ENCODE measurements at places on chromosomes 13 and 19.

DNA sequence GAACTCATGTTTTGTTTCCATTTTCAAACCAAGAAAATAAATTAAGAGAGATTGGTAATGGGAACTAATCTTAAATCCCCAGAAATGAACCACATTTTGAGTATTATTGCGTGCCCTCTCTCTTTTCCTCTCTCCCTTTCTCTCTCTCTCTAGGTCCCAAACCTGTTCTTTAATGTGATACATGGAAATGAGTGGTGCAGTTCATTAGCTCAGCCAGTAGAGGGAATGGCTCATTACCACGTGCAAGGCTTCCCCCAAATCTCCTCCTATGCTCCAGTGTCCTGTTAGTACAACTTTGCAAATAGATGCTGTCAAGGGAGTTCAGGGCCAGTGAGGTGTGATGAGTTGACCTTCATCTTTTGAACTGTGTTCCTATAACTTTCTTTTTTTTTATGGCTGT is 178.4 kb downstream of the FGF9 start:
- DNase-seq, result peak; percentile 44

DNA sequence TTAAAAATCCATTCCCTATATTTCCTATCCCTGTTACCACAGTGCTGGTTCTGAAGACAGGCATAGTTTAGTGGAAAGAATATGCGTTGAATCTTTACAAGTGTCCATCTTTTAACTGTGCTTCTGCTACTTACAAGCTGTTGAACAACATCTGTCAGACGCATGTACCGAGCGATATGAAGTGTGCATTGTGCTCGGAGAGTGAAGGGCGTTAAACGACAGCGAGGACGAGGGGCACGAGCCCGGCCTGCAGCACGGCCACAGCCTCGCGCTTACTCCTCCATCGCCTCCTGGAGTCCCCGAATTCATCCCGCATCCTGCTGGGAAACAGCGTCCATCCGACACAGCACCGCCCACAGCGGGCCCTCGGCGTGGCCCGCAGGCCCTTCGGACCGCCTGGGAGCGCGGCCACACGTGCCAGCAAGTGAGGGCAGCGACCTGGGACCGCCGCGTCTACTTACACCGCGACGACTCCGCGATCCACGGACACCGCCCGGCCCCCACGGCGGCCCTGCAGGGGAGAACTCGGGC is 514 bp downstream of the PCID2 start:
- no peak for DNase-seq

DNA sequence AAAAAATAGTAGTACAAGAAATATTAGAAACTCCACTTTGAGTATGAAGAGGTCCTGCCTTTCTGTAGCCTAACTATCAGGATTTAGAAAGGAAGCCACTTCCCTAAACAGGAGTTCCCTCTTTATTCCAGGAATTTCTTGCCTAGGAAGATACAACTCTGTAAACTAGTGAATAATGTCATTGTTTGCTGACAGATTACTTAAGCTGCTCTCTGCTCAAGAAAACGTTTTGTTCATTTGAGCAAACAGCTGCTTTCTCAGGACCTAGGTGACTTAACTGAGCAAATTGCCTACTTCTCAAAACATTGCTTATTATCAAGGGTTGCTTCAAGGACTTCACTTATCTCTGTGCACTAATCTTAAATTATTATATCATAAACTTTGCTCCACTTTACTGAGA is 1419.4 kb upstream of the SLC10A2 start:
- DNase-seq, result no peak

- DNase-seq, result no peak
Observed at GRCh38 chr19:31613683-31614219, 264.5 kb upstream of the TSHZ3 start.

All from GM10248 (cell line).